NCI-H187 treated with DMSO at 0.1 percent for 48 hours (cell line): ENCODE measurements at places on chromosomes 4 and X.

GRCh38 chrX:28850955-28851354, 263.7 kb downstream of the IL1RAPL1 start:
- DNase-seq = no peak

GRCh38 chrX:75603833-75604232, 81.0 kb upstream of the ZDHHC15 start:
- DNase-seq = no peak

DNA sequence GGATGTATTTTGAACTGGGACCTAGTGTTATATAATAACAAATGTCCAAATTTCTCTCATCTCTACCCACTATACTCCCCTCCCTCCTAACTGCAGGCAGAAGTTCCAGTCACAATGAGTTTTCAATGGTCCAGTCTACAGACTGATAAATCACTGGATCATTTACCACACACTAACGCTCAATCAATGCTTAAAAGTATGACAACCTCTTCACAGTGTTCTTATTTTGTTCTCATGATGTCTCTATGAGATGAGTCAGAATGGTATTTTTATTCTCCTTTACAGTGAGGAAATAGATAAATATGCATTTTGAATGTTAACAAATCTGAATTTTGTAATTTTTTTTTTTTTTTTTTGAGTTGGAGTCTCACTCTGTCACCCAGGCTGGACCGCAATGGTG, 83.7 kb upstream of the ETNPPL start:
- no peak for DNase-seq

DNA sequence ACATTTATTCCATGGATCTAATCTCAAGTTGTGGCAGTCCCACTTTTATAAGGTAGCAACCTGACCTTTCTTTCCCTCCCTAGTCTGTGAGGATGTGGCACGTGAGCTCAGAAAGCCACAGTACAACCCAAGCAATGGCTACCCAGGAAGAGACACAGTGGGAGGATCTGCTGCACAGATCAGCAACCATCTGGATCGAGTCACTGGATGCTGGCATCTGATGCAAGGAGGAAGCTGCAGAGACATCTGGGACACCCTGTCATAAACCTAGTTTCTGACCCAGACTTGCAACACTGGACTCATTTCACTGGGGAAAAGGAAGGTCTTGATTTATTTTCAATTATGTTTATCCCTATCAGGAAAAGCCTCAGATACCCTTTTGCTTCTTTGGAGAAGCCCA, 327.1 kb downstream of the PAPSS1 start:
- DNase-seq = no peak

- no peak for DNase-seq
Measured at GRCh38 chr4:147846318-147847155, 114.6 kb downstream of the ARHGAP10 start.

GRCh38 chrX:120839491-120839890, 36.2 kb downstream of the CT47B1 start:
- no peak for DNase-seq
